Stomach (tissue), 19 donors: ENCODE measurements at places on chromosomes 16 and 17. TPM values are rescaled to one million over a fixed set of nuclear protein-coding genes. Genes with fewer than 3 reads are reported as not detected.

GRCh38 chr17:77227461-77228240 is 86.9 kb downstream of the SEC14L1 start:
- H3K4me1 ChIP-seq, result no peaks in the 10 kb centered on the region
- no peak overlapping the region for H3K4me3 ChIP-seq
- H3K27me3 ChIP-seq, result no peaks in the 10 kb centered on the region
- no peaks in the 10 kb centered on the region for H3K36me3 ChIP-seq

GRCh38 chr17:81480140-81481072 is 32.2 kb downstream of the ACTG1 start:
- no peaks in the 10 kb centered on the region for H3K36me3 ChIP-seq
- DNase-seq, result no peak
- no peak overlapping the region for H3K4me3 ChIP-seq
- peaks cover 3% of the 10 kb centered on the region for H3K27me3 ChIP-seq
- no peak overlapping the region for H3K27ac ChIP-seq

DNA sequence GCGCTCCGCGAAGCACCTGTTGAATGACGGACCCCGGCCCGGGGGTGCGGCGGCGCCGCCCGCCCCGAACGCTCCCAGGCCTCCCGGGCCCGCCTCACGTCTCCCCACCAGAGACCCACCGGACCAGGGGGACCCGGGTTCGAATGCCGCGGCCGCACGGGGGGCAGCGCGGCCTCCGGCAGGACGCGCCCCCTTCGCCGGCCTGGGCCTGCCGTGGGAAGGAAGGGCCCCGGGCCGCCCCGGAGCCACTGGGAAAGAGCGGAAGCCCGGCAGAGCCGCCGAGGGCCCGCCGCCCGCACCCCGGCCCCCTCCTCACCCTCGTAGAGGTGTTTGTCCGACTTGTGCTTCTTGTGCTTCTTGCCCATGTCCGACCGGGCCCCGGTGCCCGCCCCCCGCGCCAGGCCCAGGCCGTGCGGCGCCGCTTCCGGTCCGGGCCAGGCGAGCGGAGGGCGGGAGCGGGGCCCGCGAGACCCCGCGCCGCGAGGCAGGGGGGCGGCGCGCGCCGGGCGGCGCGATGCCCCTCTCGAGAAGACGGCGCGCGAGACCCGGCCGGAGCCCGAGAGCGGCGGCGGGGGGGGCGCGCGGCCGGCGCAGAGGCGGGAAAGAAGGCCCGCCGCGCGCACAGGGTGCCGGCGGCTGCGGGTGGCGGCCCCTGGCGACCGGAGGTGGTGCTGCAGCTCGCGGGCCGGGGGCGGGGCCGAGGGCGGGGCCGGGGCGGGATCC is at the start of gene BRD7:
Gene BRD7 (minus strand): TSS at position 579 of the 723 bp plus-strand sequence. CDS start 214 bp downstream, at position 365.
- peak within 1 kb of the TSS; percentile 67 for H3K27ac ChIP-seq
- peak within 1 kb of the TSS; percentile 100 for H3K4me3 ChIP-seq
- peak; percentile 66 for DNase-seq
- H3K36me3 ChIP-seq, result peaks cover 8% of the 10 kb centered on the region
- no peaks in the 10 kb centered on the region for H3K27me3 ChIP-seq

HID1 gene
- 79.1 TPM for total RNA-seq

- H3K4me1 ChIP-seq, result peaks cover 1% of the 10 kb centered on the region
- no peak overlapping the region for H3K27ac ChIP-seq
- no peaks in the 10 kb centered on the region for H3K36me3 ChIP-seq
- H3K27me3 ChIP-seq, result peaks cover 6% of the 10 kb centered on the region
- no peak overlapping the region for H3K4me3 ChIP-seq
- no peak for DNase-seq
These were observed 5.4 kb downstream of the MARCHF10 start for GRCh38 chr17:62802561-62803205.

- no peak for DNase-seq
- no peak overlapping the region for H3K27ac ChIP-seq
- no peaks in the 10 kb centered on the region for H3K36me3 ChIP-seq
- no peaks in the 10 kb centered on the region for H3K4me1 ChIP-seq
- no peaks in the 10 kb centered on the region for H3K27me3 ChIP-seq
These were observed 434.0 kb upstream of the MON1B start for GRCh38 chr16:76756951-76757350.

DNA sequence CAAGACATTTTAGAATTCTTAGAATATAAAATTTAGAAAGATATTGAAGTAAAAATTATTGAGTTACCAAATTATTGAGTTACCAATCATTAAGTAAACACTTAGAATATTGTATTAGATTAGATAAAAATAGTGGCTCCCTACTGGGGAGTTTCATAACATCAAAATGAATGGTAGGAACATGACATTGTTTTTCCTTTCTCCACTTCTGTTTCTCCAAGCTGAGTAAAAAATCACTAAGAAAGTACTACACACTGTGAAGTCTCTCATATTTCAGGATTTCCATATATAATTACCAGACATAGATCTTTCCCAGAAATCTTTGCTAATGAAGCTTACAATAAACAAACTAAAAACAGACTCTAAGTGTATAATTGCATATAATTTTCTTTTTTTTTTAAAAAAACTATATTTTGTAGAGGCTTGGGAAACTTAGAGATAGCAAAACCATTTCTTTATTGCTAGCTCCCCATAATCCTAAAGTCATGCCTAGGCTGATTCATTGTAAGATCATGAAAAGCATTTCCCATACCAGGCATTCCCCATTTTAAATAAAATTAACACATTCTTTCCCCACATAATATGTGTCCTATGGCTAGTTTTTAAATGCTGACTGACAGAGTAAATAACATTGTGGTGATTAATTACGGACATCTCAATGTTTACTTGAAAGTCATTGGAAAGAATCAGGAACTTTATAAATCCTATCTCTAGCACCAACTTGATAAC is 1408.7 kb upstream of the GOT2 start:
- H3K27me3 ChIP-seq, result no peaks in the 10 kb centered on the region
- no peak overlapping the region for H3K4me3 ChIP-seq
- H3K27ac ChIP-seq, result no peak overlapping the region

DNA sequence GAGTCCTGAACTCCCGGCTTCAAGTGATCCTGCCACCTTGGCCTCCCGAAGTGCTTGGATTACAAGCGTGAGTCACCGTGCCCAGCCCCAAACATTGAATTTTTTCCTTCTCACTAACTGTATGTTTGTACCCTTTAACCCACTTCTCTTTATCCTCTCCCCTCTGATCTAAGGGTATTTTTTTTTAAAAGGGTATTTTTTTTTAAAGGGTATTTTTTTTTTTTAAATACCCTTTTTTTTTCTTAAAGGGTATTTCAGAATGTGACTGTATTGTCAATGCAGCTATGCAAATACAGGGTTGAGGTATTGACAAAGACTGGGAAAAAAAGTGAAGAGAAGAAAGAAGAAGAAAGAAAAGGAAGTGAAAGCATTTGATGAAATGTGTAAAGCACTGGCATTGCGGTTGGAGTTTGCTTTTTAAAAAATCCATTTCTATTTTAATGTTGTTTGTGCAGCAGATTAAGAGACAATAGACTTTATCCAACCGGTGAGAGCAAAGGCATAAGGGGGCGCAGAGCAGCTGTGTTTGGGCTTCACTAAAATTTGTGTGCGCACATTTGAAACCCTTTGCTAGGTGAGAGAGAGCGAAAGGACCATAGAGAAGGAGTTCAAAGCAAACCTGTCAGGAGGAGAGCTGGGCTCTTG is 42.4 kb downstream of the SYT17 start:
- H3K27ac ChIP-seq, result peak overlapping the region; percentile 47
- H3K4me3 ChIP-seq, result no peak overlapping the region
- H3K4me1 ChIP-seq, result peaks cover 7% of the 10 kb centered on the region
- peak; percentile 74 for DNase-seq
- no peaks in the 10 kb centered on the region for H3K36me3 ChIP-seq
- no peaks in the 10 kb centered on the region for H3K27me3 ChIP-seq
